ENCODE measurements at places on chromosomes 7 and 10. TPM values are rescaled to one million over a fixed set of nuclear protein-coding genes. Genes with fewer than 3 reads are reported as not detected.

DNA sequence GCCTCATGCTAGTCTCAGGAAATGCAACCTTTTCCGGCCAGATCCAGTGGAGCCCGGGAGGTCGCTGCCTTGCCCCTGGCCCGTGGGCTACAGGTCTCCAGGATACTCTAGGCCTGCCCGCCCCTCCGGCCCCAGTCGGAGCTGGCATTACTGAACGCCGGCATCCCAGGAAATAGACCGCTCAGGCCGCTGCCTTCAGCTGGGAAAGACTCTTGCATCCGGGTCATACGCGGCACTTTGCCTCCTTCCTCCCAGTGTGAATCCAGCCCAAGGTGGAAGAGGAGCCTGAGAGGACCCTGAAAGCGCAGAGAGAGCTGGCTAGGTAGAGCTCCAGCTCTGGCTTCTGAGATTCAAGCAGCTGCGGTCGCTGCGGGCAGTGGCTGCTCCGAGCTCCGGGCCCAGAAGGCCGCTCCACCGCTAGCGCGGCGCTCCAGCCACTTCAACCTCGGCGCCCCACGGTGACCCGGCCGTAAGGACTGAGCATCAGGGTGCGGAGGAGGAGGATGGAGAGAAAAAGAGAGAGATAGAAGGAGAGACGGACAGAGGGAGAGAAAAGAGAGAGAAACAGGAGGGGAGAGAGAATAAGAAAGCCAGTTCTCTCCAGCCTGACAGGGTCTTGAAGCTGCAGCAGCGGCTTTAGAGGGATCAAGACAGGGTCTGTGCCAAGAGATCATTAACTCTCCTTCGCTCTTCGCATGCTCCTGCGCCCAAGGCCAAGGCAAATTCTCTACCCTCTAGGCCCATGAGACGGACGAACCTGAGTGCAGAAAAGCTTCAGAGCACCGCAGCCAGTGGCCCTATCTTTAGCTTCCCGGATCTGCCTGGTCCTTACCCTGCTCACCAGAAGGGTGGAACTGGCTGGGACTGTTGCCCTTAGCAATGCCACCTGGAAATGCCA is 1.8 kb upstream of the HOXA10 start:
- no peak for DNase-seq

Gene CYP2E1
- 0.52 TPM for total RNA-seq

Gene RNF32
- total RNA-seq, result 4.1 TPM

- DNase-seq, result no peak
Measured at GRCh38 chr10:132634947-132635271, 97.3 kb downstream of the INPP5A start.

- DNase-seq, result no peak
Measured at GRCh38 chr10:52810761-52811160, 38.2 kb upstream of the MBL2 start.

Data from LHCN-M2 (cell line).